Fibroblast of lung (primary cell): ENCODE measurements at places on chromosomes 5 and 9. TPM values are rescaled to one million over a fixed set of nuclear protein-coding genes. Genes with fewer than 3 reads are reported as not detected.

CER1 gene
- total RNA-seq, result not detected in 2 replicates

TSLP gene
- total RNA-seq, result 9.2 and 18.7 TPM in 2 replicates

PGM5 gene
- 37.5 and 113 TPM in 2 replicates for total RNA-seq

SPOUT1 gene
- 7.4 and 8.7 TPM in 2 replicates for total RNA-seq

TMEM161B gene
- 11.3 and 18.3 TPM in 2 replicates for total RNA-seq

IRX2 gene
- 0.26 and 0.33 TPM in 2 replicates for total RNA-seq

GLRA1 gene
- total RNA-seq, result not detected in 2 replicates

PAIP2 gene
- 59.0 and 68.1 TPM in 2 replicates for total RNA-seq

AKNA gene
- total RNA-seq, result 9.8 and 19.3 TPM in 2 replicates

SPATA31A3 gene
- not detected in 2 replicates for total RNA-seq

SCGB3A2 gene
- not detected in 2 replicates for total RNA-seq

IL7R gene
- 10.3 and 67.9 TPM in 2 replicates for total RNA-seq

HK3 gene
- under 0.01 TPM in 1 of 2 replicates, not detected in the other for total RNA-seq

CDH10 gene
- under 0.01 and 0.17 TPM in 2 replicates for total RNA-seq

SLC27A6 gene
- total RNA-seq, result 0.17 and 0.26 TPM in 2 replicates

CDO1 gene
- 4.6 and 6.9 TPM in 2 replicates for total RNA-seq

SCAI gene
- 6.9 and 9.7 TPM in 2 replicates for total RNA-seq

TAF1L gene
- under 0.01 TPM in 2 replicates for total RNA-seq

RNF145 gene
- total RNA-seq, result 54.2 and 57.8 TPM in 2 replicates

GTF3C5 gene
- 32.4 TPM in 2 replicates for total RNA-seq

GABRA1 gene
- total RNA-seq, result not detected in 2 replicates

PCDHGA7 gene
- total RNA-seq, result 2.8 and 6.8 TPM in 2 replicates

PCDHA11 gene
- 0.51 and 0.66 TPM in 2 replicates for total RNA-seq

FBP2 gene
- total RNA-seq, result not detected in 2 replicates

SERF1A gene
- 2.8 and 4.4 TPM in 2 replicates for total RNA-seq

NTNG2 gene
- total RNA-seq, result 0.77 and 2.1 TPM in 2 replicates

LCN6 gene
- total RNA-seq, result not detected in 2 replicates

THOC3 gene
- 14.4 and 29.6 TPM in 2 replicates for total RNA-seq

SMIM33 gene
- not detected in 2 replicates for total RNA-seq

FCHO2 gene
- 19.2 and 19.5 TPM in 2 replicates for total RNA-seq

AJM1 gene
- 1.7 and 1.8 TPM in 2 replicates for total RNA-seq

ZNF658 gene
- 6.4 and 6.9 TPM in 2 replicates for total RNA-seq

TYRP1 gene
- total RNA-seq, result 0.17 TPM in 1 of 2 replicates, not detected in the other

ARHGEF39 gene
- under 0.01 and 0.66 TPM in 2 replicates for total RNA-seq

HNRNPAB gene
- total RNA-seq, result 23.1 and 30.8 TPM in 2 replicates

ITGA1 gene
- total RNA-seq, result 12.1 and 12.6 TPM in 2 replicates

SLC6A18 gene
- total RNA-seq, result not detected in 2 replicates

TIGD6 gene
- total RNA-seq, result 8.7 and 10.4 TPM in 2 replicates

ZNF462 gene
- 19.5 and 27.4 TPM in 2 replicates for total RNA-seq

HAPLN1 gene
- 0.17 TPM in 1 of 2 replicates, not detected in the other for total RNA-seq

PCDHA12 gene
- 0.26 and 0.50 TPM in 2 replicates for total RNA-seq

STPG3 gene
- total RNA-seq, result not detected in 2 replicates

IFNA10 gene
- not detected in 2 replicates for total RNA-seq

CDKN2B-AS1 gene
- 3.9 and 7.6 TPM in 2 replicates for total RNA-seq

PDLIM4 gene
- 44.4 and 67.2 TPM in 2 replicates for total RNA-seq

TMEM215 gene
- not detected in 2 replicates for total RNA-seq

BAAT gene
- not detected in 2 replicates for total RNA-seq

PCA3 gene
- total RNA-seq, result not detected in 2 replicates

STK32A gene
- 2.5 and 2.8 TPM in 2 replicates for total RNA-seq

PCDH12 gene
- under 0.01 TPM in 1 of 2 replicates, not detected in the other for total RNA-seq

LHX2 gene
- not detected in 2 replicates for total RNA-seq

NTRK2 gene
- total RNA-seq, result 0.26 and 0.66 TPM in 2 replicates

BRINP1 gene
- total RNA-seq, result 0.26 and 0.33 TPM in 2 replicates
